GM04503 (cell line): ENCODE measurements at places on chromosomes 12 and 14.

- DNase-seq, result no peak
Measured at GRCh38 chr14:24634158-24634557, at the start of gene GZMB. TSS of gene GZMB (minus strand) at chr14:24634190. CDS start at chr14:24634160, 30 bp downstream.

DNA sequence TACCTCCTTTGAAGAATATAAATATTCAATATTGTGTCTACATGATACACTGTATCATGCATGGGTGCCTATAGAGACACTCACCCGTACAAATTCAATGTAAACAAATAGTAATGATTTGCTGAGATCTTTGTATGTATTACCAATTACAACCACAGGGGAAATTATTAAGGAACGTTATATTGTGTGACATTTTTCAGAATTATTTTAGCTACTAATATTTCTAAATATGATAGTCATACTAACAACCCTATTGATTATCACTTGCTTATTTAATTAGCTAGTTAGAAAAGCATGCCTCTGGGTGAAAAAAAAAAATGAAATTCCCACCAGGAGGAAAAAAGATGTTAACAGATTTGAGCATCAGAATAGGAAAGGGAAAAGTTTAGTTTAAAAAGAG lies 2.1 kb downstream of the SOX5 start:
- no peak for DNase-seq

GRCh38 chr12:124194264-124194892 lies 100.5 kb upstream of the RFLNA start:
- DNase-seq, result no peak

- DNase-seq, result no peak
Measured at GRCh38 chr12:51593539-51593938, 2.5 kb downstream of the SCN8A start.

- no peak for DNase-seq
Measured at GRCh38 chr12:19177754-19178153, 48.2 kb downstream of the PLEKHA5 start.

DNA sequence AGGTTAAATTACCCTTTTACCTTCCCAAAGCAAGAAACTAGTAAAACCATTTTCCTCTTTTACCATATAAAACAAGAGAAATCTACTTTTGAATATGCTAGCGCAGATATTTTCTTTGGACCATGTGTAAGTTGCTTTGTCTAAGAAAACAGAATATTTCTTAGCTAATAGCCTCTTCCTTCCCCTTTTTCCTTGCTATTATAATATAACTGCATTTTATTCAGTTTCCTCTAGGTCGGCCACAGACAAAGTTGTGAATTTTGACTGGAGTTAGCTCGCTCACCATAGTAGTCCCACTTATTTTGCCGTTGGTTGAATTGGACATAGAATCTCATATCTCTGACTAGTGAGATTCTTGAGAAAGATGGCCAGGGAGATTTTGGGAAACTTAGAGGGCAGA lies 115.6 kb downstream of the PLEKHA5 start:
- DNase-seq, result no peak

DNA sequence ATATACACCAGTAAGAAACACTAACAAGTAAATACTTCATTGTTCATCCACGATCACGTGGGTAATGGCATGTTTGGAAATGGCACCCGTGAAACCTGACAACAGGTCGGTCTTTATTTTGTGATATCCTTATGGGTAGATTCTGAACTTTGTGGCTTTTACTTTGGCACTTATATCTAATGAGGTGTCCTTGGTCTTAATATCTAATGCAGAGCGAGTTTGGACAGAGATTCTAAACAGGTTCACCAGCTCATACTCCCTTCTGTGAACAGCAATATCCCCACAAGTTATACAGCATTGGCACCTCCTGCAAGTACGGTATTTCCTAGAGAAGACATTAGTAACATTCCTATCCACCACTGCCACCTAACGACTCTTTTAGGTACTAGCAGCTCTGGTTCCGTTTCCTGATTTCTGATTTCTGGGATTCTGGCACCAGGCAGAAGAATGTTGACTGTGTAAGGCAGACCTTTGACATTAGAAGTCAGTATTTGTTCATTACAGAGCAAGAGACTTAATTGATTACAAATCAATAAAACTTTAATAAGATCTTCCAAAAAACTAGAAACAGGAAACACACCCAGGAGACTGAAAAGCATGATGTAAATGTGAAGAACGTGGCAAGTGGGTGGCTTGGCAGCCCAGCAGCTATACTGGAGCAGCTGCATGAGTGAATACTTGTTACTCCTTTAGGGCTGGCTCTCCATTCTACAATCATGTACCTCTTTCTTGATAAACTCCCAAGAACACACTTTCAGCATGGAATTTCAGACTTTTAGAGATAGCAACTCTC lies 2.5 kb downstream of the ANG start:
- DNase-seq, result peak; percentile 22

DNA sequence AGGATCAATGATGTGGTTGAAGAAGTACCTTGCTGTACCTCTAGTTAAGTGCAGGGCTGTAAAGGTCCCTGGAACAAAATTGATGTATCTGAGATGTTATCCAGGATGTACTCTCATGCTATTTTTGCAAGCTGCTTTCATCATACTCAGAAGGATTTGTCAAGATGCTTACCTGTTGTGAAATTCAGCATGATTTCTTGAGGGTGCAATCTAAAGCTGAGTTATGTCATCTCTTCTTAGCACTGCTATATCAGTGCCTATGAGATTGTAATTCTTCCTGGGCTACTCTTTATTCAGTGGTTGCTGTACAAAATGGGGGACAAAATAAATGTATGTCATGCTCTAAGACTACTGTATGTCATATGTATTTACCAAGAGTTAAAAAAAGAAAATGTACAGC lies 340.7 kb upstream of the LMO3 start:
- DNase-seq, result no peak

DNA sequence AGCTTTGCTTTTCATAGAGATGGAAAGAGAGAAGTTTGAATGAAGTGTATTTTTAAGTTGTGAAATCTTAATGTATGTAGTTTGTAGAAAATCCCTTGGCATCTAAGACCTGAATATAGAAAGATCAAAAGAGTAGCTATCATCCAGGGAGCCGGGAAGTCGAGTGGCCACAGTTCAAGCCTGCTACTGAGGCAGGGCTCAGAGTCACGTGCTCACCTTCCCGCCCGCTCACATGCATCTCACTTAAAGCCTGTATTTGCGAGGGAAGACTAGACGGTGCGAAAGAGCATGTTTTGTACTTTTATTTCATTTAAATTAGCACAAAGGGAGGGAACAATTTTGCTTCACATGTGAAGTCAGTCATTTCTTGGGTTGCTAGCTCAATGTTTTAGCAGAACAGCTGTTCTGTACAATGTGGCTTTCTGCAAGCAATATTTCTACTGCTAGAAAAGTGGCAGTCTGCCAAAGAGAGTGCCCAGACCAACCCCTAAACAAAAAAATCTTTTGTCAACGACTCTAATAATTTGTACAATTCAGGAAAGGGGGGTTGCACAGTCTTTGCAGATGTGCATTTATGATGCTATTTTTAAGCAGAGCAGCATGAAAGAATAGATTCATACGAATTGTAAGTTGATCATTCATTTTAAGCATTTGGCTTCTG lies 290.7 kb downstream of the NPAS3 start:
- DNase-seq, result no peak
